Esophagus mucosa (tissue), 1 donor: ENCODE measurements at places on chromosomes 6 and 20. TPM values are rescaled to one million over a fixed set of nuclear protein-coding genes. Genes with fewer than 3 reads are reported as not detected.
A peak's percentile ranks its signal among the peaks of the same experiment; 100 is the strongest.

- peak; percentile 89 for ATAC-seq
These were observed 85.7 kb downstream of the NFATC2 start for GRCh38 chr20:51456511-51457509.

- ATAC-seq: no peak
These were observed 88.9 kb downstream of the MAP3K5 start for GRCh38 chr6:136703331-136703865.

DNA sequence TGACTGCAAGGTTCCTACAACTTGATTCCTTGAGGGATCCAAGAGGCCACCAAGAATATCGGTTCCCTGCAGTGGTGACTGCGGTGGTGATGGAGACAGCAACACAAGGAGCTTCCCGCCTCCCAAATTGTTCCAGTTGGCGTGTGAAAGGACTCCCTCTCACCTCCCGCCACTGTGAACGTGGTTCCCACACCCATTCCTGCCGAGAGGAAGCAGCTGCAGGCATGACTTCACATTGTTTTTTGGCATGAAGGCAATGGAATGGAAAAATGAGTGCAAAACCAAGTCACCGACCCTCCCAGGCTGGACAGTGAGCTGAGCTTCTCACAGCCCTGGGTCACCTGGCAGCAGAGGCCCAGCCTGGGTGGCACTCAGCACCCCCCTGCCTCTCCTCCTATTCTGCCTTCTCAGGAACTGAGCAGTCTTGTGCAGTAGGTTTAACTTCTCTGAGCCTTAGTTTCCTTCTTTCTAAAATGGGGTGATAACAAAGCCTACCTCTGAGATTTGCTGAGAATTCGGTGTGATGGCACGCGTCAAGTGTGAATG, 75.0 kb downstream of the CNKSR3 start:
- ATAC-seq: no peak

DNA sequence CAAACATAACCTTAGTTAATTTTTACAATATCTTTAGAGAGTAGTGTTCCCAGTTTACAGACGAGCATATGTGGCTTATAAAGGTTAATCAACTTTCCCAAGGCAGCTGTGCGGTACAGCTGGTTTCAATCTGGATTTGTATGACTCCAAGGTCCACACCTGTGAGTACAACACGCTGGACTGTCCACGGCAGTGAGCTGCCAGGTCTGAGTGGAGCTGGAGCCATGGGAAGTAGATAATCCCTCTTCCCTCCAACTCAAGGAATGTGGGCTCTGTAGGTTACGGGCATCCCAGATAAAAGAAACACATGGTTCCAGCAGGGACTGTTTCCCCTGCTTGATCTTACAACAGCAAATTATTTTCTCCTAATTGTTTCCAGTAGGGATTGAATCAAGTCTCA, 102.2 kb downstream of the SOD2 start:
- ATAC-seq: no peak

GRCh38 chr6:27532820-27533538, 60.1 kb upstream of the ZNF184 start:
- no peak for ATAC-seq

GRCh38 chr6:108364470-108364869, 69.6 kb downstream of the AFG1L start:
- no peak for ATAC-seq

GRCh38 chr6:34955442-34955841, 66.4 kb downstream of the ANKS1A start:
- no peak for ATAC-seq

DNA sequence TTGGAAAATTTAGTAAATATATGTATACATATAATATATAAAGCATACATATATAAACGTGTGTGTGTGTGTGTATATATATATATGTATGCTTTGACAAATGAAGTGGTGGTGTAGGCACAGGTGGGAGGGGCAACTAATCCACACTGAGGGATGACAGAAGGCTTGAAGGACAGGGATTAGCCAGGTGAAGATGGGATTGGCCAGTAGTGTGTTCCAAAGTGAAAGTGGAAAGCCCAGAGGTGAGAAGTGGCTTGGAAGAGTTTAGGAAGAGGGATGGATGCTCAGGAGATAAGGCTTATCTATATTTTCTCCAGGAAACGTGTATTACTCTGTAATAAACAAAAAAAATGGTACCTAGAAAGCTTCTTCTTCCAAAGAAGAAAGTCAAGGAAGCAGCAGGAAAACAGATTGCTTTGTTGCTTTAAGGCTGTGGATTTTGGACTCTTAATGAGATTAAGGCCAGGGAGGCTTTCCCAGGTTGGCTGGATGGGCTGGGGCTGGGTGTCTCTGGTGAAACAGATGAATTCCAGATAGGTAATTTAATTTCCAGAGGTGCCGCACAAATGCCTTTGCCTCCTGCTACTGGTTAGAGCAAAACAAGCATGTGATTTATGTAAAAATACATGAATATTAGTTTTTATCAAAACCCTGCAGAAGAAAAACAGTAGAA, 63.9 kb downstream of the JARID2 start:
- ATAC-seq: no peak

DNA sequence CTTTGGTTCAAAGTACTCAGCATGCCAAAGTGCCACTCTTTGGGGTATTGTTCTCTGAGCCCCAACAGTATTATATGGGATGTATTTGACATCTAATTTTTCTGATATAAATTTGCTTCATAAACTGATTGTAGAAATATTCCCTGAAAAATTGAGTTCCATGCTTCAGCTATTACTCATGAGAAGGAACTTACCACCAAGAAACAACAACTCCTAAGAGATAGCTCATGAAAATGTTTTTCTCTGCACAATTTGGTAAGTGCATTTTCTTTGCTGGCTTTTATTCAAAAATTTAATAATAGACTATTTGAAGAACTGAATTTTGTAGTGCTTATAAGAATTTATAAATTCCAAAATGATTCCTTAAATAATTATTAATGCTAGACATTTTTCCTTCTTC, 12.8 kb upstream of the TPD52L1 start:
- no peak for ATAC-seq

DNA sequence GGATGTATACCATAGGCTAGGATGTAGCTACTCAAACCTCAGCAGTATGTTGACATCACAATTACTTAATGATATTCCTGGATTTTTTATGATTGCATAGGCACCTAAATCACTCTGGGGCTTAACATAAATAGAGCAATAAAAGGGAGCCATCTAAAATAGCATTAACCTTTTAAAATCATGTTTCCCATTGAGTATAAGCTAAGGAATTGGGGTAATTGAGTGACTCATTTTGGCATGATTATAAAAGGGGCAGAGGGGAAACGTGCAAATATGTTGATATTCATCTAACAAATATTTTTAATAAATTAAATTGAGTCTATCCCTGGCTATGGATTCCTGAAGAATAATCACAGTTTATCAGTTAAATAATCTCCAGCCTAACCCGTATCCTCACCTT, 74.0 kb upstream of the ADGRF1 start:
- ATAC-seq: no peak

DNA sequence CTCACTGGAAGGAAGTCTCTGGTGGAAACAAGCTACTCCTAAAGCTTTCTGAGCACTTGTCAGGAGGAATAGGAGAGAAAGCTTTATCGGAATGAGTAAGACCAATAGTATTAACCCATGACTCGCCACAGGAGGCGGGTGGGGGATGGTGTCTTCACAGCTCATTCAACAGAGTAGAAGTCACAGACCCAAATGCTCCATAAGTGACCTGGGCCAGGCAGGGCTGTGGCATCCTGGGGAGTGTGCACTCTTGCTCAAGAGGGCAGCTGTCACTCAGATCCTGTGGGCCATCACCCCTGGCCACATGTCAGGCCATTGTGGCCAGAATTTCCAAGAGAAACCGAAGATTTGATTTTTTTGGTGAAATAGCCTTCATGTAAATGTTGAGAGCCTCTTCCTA, 116.0 kb downstream of the SYCP2 start:
- no peak for ATAC-seq

DNA sequence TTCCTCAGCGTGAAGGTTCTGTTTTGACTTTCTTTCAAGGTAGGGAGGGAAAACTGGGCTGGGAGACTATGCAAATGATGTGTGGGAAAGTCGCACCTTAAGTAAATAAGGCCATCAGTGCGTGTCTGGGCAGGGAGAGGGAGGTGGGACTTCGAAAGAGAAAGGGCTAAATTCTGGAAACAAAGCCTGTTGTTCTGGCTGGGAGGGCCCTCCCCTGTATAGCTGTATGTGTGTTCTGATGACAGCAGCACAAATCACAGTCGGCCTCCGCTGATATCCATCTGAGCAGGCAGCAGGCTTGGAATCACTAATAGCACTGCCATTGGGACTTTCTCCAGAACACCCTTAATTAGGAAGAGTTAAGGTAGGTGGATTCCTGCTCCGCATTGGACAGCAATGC, 19.2 kb downstream of the JAG1 start:
- ATAC-seq: peak; percentile 87

DNA sequence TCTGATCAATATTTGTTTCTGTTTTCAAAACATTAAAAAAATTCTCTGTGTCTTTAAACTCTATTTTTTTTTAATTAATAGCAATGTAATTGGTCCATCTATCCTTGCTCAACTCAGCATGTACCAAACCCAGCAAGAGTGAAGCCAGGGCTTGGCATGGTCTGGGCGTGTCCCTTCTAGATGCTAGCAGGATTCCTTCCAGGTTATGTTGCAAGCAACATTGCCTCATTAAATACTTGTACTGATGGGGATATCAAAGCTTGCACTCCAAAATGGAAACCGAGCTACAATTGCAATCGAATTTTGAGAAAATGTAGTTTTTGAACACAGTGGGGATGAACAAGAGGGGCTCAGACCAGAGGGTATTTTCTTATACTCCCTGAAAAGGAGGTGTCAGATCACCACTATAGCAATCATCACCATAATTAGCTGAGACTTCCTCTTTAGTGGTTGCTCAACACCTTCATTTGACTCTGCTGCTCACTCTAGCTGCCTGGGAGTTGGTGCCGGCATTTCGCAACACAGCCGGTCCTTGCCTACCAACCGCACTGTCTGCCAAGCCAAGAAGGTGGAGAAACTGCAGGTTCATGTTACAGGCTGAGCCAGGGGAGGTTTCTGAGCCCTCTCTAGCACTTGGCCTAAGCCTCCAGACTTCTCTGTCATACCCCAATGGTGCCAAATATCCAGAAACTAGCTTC, 67.8 kb upstream of the RALGAPA2 start:
- ATAC-seq: peak; percentile 98

DNA sequence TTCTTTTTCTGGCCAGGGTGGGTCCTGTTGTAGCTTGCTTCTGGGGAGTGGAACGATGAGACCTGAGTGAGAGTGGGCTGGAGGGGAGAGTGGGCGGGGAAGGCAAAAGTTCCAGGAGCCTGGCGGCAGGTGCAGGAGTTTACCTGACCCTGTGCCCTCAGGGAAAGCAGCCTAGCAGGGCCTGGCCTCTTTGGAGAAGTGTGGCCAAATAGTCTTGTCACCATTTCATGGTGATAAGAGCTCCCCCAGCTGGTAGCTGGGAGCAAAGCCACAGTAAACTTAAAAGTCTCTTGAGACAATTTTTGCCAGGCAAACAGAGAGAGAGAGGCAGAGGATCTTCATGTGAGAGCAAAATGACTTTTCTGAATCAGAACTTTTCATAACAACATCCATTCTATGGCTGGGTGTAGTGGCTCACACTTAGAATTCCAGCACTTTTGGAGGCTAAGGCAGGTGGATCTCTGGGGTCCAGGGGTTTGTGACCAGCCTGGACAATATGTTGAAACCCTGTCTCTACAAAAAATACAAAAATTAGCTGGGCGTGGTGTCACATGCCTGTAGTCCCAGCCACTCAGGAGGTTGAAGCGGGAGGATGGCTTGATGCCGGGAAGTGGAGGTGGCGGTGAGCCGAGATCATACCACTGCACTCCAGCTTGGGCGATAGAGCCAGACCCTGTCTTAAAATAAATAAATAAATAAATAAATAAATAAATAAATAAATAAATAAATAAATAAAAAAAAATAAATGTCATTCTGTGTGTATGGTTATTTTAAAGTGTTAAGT, 161.8 kb upstream of the SCGN start:
- ATAC-seq: peak; percentile 93

The WFDC12 gene
- total RNA-seq: 5.1 TPM

The NHSL1 gene
- total RNA-seq: 34.8 TPM

The SPATS1 gene
- total RNA-seq: not detected

The CD24 gene
- 1,371 TPM for total RNA-seq

The VSX1 gene
- total RNA-seq: not detected

The MUCL3 gene
- total RNA-seq: 1.00 TPM

The INSM1 gene
- total RNA-seq: not detected

The FAM209B gene
- total RNA-seq: 0.44 TPM
